Activated CD4-positive, CD25-positive, alpha-beta regulatory T cell treated with anti-CD3 and anti-CD28 coated beads, Interleukin-2, amount 50 U/mL, for 24 hours (primary cell): ENCODE measurements at places on chromosomes 1 and 21.

DNA sequence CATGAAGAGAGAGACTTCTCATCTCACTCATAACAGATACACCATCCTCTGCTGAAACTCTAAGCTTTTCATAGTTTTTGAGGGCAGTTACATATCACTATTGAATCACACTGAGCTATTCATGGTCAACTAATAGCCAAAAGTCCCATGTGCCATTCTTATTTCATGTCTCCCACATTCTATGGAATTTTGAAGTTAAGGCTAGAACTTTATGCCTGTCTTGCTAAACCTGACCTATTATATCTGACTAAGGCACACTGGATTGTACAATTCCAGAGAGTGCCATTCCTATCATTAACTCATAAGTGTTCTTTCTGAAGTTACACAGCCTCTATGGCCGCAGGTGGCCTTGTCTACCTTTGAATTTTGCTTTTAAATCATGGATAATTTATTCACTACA, 254.3 kb downstream of the PTPRC start:
- no peak for ATAC-seq

DNA sequence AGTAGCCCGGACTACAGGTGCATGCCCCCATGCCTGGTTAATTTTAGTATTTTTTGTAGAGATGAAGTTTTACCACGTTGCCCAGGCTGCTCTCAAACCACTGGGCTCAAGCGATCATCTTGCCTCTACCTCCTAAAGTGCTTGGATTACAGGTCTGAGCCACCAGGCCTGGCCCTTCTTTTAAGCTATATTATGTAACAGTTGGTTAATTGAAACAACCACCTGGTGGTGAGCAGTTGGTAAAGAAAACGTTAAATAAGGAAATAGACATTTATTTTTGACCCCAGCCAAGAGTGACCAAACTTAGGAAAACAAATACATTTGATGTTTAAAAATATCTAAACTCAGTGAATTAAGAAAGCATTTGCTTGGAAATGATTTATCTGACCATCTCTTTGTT, 12.1 kb upstream of the PDC start:
- no peak for ATAC-seq

DNA sequence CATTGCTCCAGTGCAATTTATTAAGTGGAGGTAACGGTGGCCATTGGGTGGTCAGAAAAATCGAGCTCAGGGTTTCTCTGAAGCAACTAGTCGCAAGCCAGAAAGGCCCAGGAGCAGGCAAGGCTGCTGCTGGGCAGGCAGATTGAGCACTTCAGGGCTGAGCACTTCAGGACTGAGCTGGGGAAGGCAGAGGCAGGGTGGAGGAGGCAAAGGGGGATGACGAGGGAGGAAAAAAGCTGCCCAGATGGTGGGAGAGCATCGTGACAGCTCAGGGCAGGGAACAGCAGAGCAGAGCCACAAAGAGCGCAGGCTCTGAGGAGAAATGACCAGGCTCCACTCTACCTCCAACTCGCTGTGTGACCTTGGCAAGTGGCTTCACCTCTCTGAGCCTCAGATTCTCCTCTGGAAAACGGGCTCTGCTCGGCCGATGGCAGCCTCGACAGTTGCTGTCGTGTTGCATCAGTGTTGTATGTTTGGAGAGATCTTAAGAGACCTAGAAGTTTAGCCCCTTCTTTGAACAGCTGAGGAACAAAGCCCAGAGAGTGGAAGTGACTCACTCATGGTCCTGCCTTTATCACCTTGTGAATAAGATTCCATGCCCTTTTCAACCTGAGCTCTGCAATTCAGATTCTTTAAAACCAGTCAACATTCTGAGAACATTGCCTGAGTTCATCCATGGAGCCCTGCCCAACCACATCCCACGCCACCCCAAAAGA, 141.4 kb downstream of the SYF2 start:
- no peak for ATAC-seq

DNA sequence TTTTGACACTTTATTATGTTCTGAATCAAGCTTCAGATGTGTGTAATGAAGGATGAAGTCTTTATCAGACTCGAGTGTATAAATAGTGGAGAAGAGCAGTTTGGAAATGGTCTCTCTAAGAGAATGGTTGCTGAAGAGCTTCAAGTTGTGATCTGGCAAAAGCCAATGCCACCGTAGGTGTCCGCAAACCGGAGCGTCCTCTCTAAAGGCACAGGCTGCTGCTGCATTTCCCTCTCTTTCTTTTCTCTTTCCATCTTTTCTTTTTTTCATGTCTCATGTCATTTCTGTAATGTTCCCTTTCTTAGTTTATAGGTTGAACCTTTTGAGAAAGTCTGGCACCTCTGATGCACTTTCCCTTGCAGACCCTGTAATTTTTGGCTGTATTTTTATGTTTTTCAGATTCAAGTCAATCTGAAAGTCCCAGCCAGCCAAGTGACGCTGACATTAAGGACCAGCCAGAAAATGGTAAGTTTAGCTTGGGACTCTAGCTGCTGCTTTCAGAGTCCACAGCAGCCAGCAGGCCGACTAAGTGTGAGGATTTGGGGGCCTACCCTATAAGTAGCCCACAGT, 194.8 kb downstream of the NFIA start:
- ATAC-seq, result no peak

- ATAC-seq, result no peak
These were observed 52.2 kb downstream of the FHAD1 start for GRCh38 chr1:15299179-15299578.

- ATAC-seq, result no peak
These were observed 488.0 kb upstream of the PLXNA2 start for GRCh38 chr1:208731981-208732821.

GRCh38 chr1:198517623-198518199, 22.8 kb downstream of the ATP6V1G3 start:
- ATAC-seq, result no peak

- ATAC-seq, result no peak
These were observed 3.1 kb upstream of the KCNE2 start for GRCh38 chr21:34360488-34361241.

DNA sequence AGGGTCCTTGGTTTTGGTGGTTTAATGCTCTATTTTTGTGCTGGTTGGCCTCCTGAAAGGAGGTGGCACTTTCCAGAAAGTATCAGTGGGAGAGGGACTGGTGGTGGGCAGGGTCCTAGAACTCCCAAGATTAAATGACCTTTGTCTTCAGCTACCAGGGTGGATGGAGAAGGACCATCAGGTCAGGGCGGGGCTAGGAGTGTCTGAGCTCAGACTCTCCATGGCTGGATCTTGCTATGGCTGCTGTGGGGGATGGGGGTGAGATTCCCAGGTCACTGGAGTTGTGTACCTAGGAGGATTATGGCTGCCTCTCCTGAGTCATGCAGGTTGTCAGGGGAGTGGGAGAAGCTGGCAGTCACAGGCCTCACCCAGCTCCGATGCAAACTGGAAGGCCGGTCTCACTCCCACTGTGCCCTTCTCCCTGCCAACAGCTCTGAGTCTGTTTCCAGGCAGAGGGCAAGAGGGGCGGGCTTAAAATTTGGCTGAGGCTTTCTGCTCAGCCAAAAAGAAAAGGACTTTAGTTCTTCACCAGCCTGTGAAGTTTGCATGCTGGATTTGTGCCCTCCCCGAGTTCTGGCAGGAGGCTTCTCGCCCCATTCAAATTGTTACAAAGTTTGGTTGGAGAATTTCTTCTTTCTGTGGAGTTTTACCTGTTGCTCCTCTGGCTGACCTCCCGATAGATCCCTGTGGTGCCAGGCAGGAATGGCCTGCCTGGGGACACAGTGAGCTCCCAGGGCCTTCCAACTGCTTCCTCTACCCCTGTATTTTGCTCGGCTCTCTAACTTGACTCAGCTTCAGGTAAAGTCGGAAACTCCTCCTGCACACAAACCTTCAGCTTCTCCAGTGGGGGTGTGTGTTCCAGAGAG, 13.1 kb upstream of the KYAT3 start:
- ATAC-seq, result no peak

DNA sequence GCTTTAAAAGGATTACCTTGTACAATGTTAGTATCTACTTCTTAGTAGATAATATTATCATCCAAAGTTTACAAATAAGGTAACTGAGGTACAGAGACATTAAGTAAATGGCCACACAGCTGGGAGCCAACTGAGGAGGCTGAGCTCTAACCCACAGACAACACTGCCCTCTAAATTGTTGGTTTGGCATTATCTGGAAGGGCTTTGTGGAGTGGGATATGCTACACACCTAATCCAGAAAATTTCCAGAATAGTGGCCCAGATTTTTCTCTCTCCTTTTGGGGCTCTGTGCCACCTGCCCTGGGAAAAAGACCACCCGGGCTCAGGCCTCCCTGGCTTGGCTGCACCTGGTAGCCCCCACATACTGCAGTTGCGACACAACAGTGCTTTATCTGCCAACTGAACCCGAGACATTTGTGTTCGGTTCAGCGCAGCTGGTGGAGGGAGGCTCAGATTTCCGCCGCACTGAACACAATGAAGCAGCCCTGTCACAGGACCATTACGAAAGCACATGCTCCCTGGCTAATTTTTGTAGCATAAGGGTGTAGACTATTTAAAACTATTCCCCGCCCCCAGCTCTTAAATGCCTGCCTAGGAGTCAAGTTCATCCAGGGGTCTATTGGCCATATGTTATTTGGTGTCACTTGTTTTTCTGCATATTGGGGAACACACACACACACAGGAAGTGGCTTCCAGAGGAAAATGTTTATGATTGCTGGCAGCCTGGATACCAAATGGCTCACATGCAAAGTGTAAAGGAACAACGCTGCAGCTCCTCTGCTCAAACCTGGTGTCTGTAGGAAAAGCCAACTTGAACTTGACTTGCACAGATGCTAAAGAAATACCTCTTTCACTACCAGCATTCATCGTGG, 92.3 kb upstream of the ESRRG start:
- no peak for ATAC-seq

GRCh38 chr1:223038288-223039006, 104.6 kb downstream of the TLR5 start:
- no peak for ATAC-seq

- no peak for ATAC-seq
These were observed 216.0 kb downstream of the SLC35F3 start for GRCh38 chr1:234120327-234120944.

DNA sequence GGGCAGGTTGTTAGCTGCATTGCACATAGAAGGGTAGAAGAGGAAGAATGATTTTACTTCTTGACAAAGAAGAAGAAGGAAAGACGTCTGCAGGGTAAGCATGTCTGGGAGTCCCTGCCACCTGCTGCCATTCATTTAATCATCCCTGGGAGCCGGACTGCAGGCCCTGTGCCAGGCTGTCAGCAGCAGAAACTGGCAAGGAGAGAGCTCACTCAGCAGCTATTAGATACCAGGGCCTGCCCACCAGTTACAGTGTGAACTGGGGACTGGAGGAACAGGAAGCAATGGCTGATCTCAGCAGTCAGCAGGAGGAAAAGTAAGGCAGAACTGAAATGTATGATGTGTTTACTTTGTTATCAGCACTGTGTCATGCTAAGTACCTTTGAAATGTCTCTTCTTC, 75.7 kb upstream of the C1orf87 start:
- ATAC-seq, result no peak

DNA sequence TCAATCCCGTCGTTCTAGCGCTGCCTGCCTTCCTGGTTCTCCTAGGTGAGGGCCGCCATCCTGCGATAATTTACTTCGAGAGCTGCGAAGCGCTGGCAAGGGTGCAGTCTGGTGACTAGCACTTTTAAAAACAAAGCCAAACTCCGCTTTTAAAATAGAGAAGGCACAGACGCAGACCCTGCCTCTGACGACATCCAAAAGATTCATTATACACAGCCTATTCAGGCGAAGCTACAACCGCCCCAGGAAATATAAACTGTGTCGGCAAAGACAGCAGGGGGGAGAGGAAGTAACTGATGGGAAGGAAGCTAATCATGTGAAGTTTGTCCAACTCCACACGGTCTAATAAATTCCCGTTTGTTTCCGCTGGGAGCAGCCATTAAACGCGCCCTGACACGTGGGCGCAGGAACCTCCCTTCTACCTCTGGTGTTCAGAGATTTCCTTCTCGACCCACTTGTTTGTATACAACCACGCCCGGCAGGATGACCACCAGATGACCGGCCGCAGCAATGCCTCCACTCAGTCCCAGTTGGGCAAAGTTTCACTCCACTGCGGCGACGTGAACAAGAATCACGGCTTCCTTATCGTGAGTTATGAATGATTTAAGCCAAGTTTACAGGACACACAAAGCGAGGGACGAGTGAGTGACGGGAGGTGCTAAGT, 1.3 kb downstream of the GNG12 start:
- ATAC-seq, result no peak

DNA sequence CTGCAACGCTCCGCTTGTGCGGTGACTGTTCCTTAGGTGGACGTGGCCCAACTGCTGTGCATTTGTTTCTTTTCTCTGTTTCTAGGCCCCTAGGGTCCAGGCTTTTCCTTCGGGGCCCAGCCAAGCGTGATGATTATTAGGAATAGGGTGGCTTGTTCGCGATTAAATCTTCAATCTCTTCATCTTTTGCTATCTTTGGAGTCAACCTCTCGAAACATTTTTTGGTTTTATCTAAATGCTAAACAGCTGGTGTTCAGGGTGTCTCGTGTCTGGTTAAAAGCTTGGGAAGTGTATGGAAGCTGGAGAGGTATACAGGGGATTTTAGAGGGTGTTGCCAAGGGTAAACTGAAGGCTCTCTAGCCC, 844 bp upstream of the PLD5 start:
- no peak for ATAC-seq

GRCh38 chr1:193105821-193106177, 585 bp upstream of the GLRX2 start:
- no peak for ATAC-seq

- no peak for ATAC-seq
These were observed 13.7 kb upstream of the IGFN1 start for GRCh38 chr1:201176940-201177339.

DNA sequence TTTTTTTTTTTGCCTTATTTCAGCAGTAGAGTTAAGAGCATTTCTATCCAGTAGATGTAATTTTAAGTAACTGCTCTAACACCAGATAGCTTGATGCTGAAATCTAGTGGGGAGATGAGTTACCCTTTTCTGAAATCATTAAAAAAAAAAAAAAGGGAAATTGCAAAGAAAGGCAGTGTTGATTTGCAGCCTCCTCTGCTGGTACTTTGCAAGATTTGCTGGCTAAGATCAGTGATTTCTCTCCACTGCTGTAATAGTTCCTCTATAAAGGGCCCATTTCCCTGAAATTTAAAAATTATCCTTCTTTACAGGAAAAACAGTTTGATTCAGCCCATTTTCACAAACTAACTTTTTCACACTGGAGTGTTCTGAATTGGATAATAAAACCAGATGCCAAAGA, 120.6 kb downstream of the PTBP2 start:
- ATAC-seq, result no peak

GRCh38 chr1:14328685-14329084, 269.8 kb upstream of the KAZN start:
- no peak for ATAC-seq

DNA sequence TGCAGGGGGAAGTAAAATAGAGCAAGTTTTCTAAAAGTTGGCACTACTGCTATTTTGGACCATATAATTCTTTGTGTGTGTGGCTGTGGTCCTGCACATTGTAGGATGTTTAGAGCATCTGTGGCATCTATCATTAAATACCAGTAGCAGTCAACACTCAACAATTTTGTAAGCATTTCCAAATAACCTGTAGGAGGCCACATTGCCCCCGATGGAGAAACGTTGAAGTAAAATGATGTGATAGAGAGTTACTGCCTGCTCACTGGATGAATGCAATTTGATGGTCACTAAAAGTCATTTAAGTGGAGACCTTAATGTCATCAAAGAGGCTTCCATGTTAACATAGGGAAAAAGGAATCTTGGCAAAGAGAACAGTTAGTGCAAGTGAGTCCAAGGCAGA, 560.8 kb downstream of the NEGR1 start:
- no peak for ATAC-seq

GRCh38 chr1:2987773-2988172, 33.5 kb upstream of the ACTRT2 start:
- ATAC-seq, result no peak
